Myocyte (in vitro differentiated cells): ENCODE measurements at places on chromosomes 6 and 20.

GRCh38 chr6:112800439-112800838 lies 453.3 kb downstream of the RFPL4B start:
- DNase-seq = no peak

GRCh38 chr6:68333442-68333841 lies 301.6 kb upstream of the ADGRB3 start:
- DNase-seq = no peak

DNA sequence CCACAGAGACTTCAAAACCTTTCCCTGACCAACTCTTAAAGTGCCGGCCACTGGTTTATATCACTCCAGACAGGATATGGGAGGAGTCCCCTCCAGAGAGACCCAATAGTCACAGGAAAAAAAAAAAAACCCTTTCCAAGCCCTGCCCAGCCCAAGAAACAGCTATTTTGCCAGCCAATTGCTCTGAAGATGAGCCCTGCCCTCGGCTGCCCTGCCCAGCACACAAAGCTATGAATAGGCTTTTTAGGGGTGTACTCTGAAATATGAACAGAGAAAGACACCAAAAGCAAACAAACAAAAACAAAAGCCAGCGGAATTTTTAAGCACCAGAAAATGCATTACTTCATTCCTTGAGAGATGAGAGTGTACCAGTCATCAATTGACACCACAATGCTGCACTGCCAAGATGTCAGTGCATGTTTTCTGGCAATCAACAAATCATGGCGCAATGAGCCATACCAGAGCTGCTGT lies 275.1 kb downstream of the C6orf118 start:
- DNase-seq = peak; percentile 60

DNA sequence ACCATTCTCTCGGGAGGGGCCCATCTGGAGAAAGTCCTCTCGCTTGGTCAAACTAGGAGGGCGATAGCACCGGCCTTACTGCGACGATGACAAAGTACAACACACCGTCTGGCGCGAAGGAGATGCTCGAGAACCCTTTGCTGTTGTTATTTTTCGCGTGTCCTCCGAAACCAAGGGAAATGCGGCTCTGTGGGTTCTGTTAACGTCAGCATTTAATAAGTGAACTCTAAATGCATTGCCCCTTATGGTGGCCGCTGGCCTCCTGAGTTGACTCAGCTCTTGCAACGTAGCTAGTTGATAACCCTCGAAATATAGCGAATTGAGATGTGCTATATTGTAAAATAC lies 577 bp upstream of the SCAND1 start:
- no peak for DNase-seq

DNA sequence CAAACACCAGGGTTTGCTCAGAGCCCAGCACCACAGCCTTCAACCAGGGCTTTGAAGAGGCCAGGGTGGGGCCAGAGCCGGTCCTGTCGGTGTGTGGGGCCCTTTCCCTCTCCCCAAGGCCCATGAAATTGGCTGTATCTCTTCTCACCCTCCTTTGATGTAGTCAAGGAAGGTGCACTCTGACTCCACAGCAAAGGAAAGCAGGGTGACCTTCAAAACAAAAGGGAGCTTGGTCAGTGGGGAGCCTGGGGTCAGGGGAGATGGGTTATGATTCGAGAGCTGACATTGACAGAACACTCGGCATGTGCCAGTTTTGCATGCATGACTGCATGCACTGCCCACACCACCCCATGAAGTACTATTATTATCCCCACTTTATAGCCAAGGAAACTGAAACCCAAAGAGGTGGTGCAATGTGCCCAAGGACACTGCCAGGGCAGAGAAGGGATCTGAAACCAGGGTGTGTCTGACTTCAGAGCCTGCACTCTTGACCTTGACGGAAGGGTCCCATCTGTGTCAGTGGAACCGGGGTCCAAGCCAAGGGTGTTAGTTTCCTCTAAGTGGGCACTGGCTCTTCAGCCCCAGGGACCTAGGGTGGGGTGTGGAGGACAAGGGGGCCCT lies 55.4 kb downstream of the RAB44 start:
- peak; percentile 35 for DNase-seq
